ENCODE measurements at places on chromosomes 3 and 15.

- DNase-seq, result no peak
These were observed 42.0 kb downstream of the FRMD4B start for GRCh38 chr3:69343875-69344274.

DNA sequence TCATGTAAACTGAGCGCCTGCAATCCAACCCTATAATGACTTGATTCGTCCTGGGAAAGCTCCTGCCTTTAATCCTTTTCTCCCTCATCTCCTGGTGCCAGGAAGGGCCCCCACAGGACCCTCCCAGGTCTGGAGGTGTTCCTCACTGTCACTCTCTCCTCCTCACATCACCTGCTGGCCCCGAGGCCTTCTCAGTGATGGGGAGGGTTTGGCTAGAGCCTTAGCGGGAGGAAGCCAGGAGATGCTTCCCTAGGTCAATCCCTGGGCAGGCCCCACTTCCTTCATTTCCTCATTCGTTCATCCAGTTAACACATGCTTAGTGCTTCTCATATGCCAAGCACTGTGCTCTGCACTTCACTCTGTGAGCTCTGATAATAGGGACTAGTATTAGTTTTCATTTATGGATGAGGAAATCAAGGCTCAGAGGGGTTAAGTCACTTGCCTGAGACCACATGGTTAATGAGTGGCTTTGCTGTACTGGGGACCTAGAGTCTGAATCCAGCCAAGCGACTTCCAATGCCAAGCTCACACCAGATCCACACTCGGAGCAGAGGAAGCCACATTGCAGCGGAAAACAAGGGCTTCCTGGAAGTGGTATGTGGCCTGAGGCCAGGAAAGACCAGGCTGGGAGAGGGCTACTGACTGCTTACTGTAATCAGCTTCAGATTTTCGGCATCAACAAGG, 50.3 kb upstream of the CHRNB4 start:
- DNase-seq, result no peak

GRCh38 chr3:123021996-123022510, 5.5 kb downstream of the SEMA5B start:
- DNase-seq, result no peak

DNA sequence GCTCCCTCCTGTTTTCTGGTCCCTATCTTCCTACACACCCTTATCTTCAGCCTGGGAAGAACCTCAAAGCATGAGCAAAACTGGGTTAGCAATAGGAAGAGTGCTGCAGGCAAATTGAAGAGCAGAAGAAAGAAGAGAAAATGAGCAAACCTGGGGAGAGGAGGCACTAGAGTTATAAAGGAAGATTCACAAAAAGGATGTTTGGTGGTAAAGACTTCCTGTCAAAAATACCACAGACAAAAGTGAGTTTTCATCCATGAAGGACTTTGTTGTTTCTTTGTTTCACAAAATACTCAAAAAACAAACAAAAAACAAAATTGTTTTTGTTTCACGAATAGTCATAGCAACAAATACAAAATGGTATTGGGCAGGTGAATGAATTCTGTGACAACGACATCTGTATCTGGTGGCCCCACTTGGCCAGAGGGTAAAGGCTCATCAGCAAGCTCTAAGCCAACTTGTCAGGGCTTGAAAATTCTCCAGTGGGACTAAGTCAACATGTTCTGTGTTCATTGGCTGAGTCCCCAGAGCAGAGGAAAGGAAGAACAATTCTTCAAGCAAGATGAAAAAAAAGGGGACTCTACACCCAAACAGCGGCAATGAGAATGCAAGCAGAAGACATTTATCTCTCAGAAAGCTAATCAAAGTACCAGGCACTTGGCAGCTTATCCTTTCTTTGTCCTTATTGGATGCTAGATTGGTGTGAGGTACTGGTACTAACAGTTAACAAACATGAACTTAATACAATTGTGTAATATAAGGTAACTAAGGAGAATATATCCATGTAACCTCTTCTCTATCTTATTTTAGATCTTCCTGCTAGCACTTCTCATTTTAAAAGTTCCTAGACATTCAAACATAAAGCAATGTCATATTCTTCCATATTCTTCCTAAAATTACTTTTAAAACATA, 9.7 kb downstream of the ATP8B4 start:
- no peak for DNase-seq

DNA sequence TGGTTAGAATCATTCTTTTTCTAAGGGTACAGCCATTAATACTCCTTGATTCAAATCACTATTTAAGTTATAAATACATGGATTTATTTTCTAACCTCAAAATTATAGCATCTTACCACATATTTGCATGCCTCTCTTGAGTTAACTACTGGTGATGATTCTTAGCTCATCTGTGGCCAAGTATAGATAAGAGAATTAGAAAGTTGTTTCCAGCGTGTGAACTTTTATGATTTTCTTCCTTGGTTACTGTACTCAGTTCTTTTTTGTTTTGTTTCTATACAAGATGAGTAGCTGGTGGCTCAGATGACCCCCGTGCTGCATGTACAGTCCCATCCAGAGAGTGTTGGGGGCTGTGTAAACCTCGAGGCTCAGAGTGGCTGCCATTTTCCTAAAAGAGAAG, 124.6 kb downstream of the IGF1R start:
- no peak for DNase-seq

GRCh38 chr3:36244728-36245127, 135.6 kb upstream of the STAC start:
- no peak for DNase-seq

DNA sequence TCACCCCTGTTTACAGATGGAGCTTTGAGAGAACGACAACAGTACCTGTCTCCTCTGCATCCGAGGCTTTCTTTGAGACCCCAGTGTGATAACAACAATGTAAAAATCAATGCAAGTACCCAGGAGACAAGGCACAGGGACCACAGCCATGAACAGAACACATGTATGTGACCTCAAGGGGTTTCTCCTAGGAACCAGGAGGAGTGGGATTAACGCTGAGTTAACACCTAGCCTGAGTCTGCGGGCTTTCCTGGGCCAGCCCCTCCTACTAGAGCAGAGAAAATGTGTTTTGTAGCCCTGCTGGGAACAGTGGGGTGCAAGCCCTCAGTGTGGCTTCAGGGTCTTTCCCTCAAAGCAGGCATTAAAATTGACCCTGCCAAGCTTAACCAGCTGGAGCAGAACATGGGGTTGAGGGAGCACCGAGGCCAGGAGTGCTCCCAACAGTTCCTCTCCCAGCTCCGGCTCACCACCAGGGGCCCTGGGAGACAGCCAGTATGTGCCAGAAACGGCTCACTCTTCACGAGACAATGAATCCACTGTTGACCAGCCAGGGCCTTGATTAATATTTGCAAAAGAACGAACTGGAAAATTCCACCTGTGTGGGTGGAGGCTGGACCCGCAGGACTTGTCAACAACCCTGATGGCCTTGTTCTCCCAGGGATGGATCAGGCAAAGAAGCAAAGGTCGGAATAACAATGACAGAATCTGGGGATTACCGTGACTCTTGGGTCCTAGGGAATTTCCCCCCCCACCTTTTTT, 3.6 kb downstream of the CHDH start:
- no peak for DNase-seq

DNA sequence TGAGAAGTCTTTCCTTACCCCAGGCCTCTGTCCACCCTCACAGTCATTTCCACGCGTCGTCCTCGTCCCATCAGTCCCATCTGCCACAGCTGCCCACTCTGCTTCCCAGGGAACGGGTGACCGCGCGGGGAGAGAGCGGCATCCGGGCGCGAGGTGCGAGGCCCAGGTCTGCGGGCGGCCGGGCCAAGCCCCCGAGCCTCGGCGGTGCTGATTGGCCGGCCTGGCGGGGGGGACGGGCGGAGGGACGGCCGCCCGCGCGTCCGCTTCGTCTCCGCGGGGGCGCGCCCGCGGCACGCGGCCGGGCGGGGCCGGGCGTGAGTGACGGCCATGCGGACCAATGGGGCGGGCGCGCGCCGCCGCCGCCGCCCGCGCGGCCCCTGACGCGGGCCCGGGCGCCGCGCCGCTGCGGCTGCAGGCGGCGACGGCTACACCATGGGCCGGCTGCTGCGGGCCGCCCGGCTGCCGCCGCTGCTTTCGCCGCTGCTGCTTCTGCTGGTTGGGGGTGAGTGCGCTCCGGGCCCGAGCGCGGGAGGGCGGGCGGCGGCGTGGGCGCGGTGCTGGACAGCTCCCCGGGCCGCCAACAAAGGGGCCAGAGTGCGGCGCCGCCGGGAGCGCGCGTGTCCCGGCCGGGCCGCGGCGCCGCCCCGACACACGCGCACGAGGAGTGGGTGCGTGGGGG, at the start of gene PODXL2:
PODXL2 (plus strand) TSS at position 398 of the 679 bp plus-strand sequence; CDS start at position 433, 35 bp downstream.
- DNase-seq, result peak; percentile 32

DNA sequence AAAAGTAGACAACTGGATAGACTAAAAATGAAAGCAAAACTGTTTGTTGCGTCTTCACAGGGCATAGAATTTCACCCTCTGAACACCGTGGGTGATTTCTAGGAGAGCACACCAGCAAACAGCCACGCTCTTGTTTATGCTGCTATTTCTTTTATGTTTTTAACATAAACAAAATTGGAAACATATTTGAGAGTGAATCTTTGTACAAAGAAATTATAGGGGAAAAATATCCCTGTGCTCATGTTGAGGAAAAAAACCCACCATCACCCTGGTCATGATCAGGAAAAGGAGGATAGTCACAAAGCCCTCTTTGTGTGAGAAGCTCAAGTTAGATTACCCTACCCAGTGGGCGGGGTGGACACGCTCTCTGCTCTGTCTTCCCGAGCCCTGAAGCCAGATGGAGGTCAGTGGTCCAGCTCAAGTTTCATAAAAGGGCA, 313.3 kb downstream of the SATB1 start:
- peak; percentile 39 for DNase-seq

DNA sequence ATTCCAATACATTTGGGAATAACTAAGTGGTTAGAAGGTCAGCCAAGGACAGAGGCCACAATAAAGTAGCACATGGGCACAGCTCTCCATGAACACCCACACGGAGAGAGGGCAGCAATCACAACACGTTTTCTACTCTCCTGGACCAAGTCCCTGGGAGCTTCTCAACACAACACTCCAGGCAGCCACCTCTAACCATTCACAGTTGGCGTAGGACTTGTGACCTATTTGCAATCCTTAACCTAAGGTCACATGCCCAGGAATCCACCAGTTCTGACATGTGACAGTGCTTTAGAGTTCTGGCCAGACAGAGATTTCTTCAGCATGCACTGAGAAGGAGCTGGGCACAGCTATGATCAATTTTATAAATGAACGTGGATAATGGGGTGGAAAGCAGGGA, 280.8 kb downstream of the SHQ1 start:
- DNase-seq, result peak; percentile 69

DNA sequence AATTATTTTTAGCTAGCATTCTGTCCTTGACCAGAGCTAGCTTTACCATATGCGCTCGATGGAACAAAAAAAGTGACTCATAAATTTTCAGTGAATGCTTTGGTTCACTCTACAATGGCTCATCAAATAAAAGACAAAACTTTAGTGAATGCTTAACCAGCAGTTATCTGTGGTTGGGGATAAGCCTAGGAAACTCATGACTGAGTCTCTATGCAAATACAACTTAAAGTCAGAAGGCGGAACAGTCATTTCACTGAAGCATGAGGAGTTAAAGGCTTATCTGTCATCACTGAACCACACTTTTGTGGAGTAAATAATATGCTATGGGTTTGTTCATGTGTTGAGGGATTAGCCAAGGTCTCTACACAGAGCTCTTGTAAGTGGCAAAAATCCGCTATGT, 308.4 kb downstream of the SQOR start:
- DNase-seq, result no peak

GRCh38 chr15:34043391-34043790, 4.4 kb upstream of the AVEN start:
- no peak for DNase-seq

GRCh38 chr3:44584646-44585501, at the start of gene ZNF660:
ZNF660 (plus strand) TSS chr3:44584964; CDS start chr3:44594194, 9,230 bp downstream.
- DNase-seq, result no peak

DNA sequence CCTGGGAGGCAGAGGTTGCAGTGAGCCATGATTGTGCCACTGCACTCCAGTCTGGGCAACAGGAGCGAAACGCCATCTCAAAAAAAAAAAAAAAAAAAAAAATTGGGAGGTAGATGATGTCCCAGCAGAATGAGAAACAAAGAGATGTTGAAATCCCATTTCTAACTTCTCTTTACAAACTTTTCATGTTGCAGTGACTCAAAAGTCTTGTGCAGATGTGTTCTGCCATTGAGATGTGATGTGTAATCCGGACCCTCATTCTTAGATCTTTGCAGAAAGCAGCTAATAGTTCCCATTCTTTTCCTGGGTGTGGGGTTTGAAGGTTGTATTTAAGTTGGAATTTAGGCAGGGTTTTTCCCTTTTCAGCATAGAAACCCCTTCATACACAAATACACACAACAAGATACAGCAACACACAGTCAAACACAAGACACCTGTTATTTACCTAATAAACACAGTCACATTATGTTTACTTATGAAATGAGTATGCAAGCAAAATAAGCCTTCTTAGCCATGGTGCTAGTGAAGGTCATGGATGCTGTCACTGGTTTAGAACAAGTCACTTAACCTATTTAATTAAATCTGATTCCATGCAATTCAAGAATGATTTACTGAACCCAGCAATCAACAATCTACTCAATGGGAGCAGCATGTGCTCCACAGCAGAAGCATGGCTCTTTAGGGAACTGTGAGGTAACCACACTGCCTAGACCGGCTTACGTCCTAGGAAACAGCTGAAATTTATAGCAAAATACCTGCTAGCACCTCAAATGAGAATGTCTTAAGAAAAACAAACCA, 14.9 kb downstream of the SIAH2 start:
- DNase-seq, result peak; percentile 85

DNA sequence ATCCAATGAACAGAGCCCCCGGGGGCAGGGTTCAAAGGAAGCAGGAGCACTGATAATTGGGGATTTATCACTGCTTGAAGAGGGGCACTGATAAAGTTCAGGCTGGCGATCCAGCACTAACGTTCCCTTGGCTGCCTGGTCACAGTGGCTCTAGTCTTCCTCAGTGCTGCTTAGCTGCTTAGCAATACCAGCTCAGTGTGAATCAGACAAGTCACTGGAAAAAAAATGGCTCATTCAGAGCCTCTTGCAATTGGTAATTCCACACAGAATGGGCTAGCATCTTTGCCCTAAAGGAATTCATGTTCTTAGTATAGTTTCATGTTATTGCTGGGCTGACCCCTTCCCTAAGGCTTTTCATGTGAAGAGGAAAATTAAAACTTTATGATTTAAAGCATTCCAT, 95.7 kb upstream of the SLC2A2 start:
- DNase-seq, result no peak

DNA sequence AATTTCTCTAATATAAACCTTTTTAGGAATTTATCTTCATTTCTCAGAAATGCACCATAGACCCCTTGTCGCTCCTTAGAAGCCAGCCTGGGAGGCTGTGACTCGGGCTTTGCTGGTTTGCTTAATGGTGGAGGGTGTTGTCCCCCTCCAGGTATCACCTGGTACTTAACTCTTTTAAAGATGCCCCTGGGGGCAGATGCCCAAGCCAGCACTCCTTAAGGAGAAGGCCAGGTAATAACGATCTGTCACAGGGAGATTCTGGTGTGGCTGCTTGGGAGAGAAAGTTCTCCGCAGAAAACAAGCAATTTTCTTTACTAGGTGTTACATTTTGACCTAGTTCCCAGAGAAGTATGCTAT, 22.3 kb downstream of the EHD4 start:
- DNase-seq, result no peak

Data from inflammatory macrophage treated with lipopolysaccharide for 4 hours (primary cell).